HuH-7 (cell line): ENCODE measurements at places on chromosomes 5 and 9.

GRCh38 chr9:126275386-126276001 is 51.1 kb upstream of the MVB12B start:
- no peak for DNase-seq

DNA sequence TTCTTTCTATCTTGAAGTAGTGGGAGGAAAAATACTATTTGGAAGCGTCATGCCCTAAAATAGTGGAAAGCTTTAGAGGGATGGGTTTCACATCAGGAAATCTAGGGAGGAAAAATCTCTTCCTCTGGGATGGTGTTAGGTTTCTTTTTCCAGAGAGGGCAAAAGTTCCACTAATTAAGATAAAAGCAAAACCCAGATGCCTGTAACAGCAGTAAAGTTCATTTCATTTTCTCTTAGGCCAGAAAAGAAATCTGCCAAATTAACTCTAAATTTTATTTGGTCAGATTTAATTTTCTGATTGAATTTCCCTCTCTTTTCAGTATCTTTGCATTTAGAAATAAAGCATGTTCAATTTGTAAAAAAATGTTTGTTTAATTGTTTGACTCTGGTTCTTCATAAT is 88.8 kb downstream of the LURAP1L start:
- no peak for DNase-seq

- no peak for DNase-seq
Measured at GRCh38 chr5:126521130-126521529, 73.9 kb downstream of the ALDH7A1 start.

GRCh38 chr9:70352356-70352755 is 62.1 kb downstream of the KLF9 start:
- DNase-seq = no peak

GRCh38 chr9:134221273-134222017 is 57.1 kb upstream of the RNU6ATAC start:
- DNase-seq = no peak

- DNase-seq = no peak
Measured at GRCh38 chr5:67842806-67843205, 372.8 kb upstream of the PIK3R1 start.

DNA sequence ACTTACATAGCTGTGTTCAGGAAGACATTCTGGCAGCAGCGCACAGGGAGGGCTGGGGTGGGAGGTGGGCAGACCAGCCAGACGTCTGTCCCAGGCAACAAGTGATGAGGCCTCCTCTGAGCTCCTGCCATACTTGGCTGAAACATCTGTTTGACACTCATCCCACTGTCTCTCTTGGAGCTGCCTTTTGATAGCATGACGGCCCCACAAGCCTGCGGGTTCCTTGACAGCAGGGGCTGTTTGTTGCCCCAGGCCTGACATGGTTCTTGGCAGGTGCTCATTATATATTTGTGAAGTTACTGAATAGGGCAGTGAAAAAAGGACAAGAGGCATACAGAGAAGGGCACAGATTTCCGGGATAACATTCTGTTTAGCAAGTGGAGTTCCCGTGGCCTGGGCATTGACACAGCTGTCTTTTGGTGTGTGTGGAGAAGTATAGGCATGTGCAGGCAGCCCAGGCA is 22.2 kb upstream of the B4GALT1 start:
- DNase-seq = no peak

DNA sequence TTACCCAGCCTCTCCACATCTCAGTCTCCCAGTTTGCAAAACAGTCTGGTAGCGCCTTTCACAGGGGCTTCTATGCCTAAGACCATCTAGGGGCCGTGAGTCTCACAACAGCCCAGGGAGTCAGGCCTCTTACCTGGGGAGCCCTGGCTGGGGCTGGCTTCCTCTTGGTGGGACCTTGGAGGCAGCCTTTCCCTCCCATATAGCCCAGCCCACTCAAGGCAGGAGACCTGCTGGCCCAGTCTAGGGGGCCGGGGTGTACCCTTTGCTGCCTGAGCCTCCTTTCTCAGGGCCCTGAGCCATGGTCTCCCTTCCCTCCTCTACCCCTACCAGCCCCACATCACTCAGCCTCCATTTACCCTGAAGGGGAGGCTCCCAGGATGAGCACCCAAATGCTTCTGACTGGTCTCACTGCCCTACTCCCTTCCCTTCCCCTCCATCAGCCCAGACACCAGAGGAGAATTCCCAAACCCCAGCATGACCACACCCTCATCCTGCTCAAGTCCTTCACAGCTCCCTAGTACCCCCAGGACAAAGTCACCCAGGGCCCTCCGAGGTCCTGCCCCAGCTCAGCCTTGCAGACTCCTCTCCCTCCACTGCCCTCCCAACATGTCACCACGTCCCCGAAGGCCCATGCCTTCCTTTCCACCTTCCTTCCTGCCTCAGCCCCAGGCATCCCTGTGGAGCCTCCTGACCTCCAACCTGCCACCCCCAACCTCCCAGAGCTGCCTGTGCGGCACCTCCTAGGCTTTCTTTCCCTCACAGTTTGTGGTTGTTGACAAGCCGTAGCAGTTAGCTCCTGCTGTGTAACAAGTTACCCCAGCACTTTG is 55.3 kb downstream of the BARX1 start:
- DNase-seq = no peak

GRCh38 chr5:123965626-123966025 is 453.6 kb downstream of the CSNK1G3 start:
- DNase-seq = no peak

DNA sequence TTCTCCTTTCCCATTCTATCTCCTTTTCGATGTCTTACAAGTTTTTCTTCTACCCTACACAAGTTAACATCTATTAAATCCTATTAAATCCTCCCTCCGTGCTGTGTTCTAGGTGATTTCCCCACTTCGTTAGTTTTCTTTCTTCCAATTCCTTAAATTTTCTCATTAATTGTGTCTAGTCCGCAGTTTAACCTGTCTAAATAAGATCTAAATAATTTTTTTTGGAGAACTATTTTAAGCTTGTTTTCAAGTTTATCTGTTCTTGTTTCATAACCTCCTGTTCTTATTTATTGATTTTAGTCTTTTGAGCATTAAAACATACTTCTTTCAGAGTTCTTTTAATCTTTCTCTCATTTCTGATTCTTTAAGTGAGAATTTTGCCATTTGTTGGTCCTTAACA is 109.3 kb downstream of the UHRF2 start:
- DNase-seq = no peak

- DNase-seq = no peak
Measured at GRCh38 chr9:84300271-84300670, 40.3 kb downstream of the SLC28A3 start.

DNA sequence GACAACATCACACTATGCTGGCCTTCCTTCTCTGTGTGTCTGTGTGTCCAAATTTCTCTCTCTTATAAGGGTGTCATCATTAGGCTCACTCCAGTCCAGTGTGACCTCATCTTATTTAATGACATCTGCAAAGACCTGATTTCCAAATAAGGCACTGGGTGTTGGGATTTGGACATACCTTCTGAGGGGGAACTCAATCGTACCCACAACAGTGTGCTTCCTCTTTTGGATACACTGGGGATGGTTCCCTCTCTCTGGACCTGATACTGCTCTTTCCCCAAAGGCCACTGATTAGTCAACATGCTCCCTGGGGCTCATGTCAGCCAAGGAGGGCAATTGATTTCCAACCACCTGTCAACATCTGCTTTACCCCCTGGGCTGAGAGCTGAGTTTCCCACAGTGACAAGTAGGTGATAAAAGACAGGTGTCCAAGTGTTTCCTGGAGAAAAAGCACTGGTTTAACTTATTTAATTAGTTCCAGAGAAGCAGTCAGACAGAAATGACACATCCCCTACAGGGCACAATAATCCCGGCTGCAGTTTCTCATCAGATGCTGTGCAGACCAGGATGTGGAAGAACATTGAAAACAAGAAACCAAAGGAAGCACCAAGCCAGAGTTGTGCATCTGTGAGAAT is 17.8 kb upstream of the CEP72 start:
- no peak for DNase-seq
